Activated CD4-positive, alpha-beta T cell treated with anti-CD3 and anti-CD28 coated beads, Interleukin-2, amount 50 U/mL, for 48 hours (primary cell): ENCODE measurements at places on chromosomes 7 and 10.
A peak's percentile ranks its signal among the peaks of the same experiment; 100 is the strongest.

GRCh38 chr10:15113766-15114165 is 16.6 kb downstream of the RPP38 start:
- DNase-seq, result no peak

GRCh38 chr10:32149252-32149955 is 93.2 kb upstream of the KIF5B start:
- DNase-seq, result peak; percentile 43

DNA sequence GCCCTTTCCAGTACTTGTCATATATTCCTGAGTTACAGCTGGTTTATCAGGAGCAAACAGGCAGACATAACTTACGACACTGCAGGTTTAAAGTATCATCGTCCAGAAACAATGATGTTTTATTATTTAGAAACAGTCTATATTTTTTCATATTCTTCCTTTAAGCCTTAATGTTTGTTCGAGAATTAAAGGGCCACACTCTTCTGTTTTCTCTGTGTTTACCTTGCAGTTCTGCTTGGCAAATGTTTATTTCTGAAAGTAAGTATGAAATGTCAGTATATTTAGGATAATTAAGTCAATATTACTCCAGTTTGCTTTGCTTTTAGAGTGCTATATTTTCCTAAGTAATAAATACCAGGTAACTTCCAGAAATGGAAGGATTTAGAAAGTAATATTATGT is 115.1 kb downstream of the VTI1A start:
- DNase-seq, result no peak

- DNase-seq, result no peak
Observed at GRCh38 chr10:101132636-101133473, 1.8 kb downstream of the TLX1 start.

DNA sequence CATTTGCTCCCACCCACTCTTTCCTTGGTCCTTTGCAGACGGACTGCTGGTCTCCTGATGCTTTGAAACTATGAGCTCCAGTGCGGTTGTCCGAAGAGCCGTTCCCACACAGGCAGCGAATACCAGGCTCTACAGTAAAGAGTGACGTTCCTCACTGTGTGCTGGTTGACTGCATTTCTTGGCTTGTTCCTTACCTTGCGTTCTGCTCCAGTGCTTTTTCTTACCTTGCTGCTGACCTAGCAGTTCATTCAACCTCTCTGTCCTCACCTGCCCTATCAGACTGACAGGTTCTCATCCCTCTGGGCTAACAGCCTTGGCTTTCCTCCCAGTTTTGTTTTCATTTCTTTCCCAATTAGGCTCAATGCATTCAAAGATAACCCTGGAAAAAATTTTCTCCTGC is 214.8 kb downstream of the TMEM178B start:
- no peak for DNase-seq

- no peak for DNase-seq
Observed at GRCh38 chr7:71612911-71613310, 481.0 kb downstream of the GALNT17 start.

DNA sequence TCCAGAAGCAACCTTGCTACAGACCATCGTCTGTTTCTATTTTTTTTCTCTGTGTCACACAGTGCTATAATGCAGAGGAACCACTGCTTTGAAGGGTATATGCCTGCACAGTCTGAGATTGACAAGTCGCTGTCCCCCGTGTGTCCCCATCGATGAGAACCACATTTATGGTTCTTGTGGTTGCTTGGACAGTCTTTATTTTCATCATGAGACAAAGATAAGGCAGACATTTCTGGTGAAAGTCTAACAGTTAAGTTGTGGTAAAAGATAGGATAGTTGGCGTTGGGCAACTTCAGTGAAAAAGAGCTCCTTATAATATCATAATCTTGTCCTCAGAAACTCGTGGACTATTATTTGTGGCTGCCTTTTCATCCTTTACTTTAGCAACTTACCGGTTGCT is 6.3 kb upstream of the AKR1E2 start:
- no peak for DNase-seq

DNA sequence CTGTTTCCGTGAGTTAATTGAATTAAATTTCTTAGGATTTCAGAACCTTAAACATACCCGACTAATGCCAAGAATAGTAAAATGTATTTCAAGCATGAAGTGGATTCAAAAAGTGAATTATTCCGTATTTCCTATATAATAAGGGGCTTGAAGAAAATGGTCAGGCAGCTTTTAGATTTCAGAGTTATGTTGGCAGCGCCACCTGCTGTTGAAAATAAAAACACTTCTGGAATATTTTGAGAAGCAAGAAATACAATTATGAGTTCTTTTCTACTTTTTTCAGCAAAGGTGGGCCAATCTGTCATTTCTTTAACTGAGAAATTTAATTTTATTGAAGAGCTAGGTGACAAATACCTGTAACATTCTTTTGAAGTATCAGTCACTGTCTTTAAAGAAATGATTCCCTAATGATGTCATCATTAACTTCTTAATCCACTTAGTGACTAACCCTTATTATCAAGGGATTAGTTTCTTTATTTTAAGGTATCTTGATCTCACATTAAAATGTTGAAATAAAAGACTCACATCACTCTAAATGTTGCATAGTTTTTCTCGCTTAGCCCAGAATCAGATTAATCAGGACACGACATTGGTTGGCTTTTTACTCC is 36.6 kb upstream of the AGR3 start:
- DNase-seq, result no peak

DNA sequence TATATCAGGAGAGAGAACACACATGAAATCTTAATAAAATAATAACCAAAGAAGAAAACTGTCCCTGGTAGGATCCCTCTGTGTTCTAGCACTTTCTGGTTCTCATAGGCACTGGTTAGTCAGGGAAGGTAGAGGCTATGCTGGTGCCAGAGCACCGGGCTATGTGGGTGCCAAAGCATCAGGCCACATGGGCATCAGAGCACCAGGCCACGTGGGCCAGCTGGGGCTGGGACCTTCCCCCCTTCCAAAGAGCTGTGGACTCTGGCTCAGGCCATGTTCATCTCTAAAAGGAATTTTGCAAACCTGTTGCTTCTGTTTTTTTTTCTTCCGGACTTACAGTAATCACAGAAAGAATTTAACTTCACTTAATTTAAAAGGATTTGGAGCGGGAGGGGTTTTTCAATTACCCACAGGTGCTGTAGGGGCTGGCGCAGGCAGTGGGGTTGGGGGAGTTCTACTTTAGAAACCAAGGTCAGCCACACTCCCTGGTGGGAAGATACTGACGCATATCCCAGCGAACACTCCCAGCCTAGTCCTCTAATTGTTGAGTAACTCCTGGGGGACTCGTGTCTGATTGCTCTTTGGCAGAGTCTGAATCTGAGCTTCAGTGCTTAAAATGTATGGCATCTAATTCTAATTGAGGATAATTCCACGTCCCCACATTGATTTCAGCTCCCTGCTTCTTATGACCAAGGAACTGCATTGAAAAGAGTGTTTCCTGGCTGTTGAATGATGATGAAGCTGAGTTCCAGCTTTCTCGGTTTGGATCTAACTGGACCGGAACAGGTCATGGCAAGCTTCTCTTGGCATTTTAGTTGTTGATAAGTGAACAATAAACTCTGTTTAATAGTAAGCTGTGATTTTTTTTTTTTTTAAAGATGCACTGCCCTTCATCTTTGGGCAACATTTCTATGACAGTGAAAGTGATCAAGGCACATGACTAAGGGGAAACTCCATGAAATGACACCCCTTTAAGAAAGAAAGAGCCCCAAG is 110.7 kb upstream of the FZD8 start:
- DNase-seq, result no peak

GRCh38 chr10:3848005-3848774 is 63.2 kb upstream of the KLF6 start:
- DNase-seq, result no peak

GRCh38 chr7:28705350-28705749 is 252.8 kb downstream of the TRIL start:
- no peak for DNase-seq

GRCh38 chr7:28093623-28094232 is 86.9 kb downstream of the JAZF1 start:
- peak; percentile 77 for DNase-seq

- no peak for DNase-seq
Observed at GRCh38 chr7:66202441-66202840, 2.7 kb upstream of the TPST1 start.

- DNase-seq, result no peak
Observed at GRCh38 chr10:122655524-122656307, 43.9 kb downstream of the C10orf120 start.

GRCh38 chr10:69729326-69730048 is 72.2 kb upstream of the COL13A1 start:
- no peak for DNase-seq

GRCh38 chr7:113109718-113110117 is 8.6 kb downstream of the SMIM30 start:
- DNase-seq, result no peak

DNA sequence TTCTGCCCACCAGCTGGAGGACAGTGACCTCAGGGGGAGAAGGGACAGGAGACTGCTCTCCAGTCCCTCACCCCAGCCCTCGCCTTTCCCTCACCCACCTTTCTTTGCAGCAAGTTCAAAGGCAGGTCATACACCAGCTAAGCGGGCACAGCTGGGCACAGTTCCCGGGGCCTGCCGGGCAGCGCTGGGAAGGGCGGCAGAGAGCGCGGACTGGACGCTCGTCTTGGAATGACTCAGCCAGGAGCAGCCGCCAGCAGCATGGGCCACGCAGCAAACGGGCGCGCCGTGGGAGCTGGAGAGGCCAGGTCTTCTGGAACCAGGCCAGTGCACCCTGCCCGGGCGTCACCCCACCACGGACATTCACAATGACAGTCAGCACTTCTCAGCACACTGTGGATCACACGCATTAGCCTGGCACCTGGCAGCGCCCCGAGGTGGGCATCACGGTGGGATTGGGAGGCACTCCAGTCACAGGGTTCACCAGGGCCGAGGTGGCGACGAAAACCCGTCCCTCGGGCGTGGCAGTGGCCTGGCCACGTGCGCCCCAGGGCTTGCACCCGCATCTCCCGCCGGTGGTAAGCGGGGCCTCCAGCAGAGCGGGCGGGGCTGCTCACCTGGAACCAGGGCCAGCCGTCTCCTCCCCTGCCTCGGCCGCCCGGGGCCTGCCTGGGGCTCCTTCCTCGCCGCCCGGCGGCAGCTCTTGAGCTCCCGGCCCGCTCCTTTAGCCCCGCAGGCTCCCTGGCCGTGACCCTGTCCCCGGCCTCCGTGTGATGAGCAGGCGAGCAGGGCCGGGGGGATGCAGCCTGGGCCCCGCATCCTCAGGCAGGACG is 29.0 kb upstream of the WDFY4 start:
- no peak for DNase-seq

GRCh38 chr7:133310232-133310862 is 57.5 kb downstream of the EXOC4 start:
- no peak for DNase-seq

DNA sequence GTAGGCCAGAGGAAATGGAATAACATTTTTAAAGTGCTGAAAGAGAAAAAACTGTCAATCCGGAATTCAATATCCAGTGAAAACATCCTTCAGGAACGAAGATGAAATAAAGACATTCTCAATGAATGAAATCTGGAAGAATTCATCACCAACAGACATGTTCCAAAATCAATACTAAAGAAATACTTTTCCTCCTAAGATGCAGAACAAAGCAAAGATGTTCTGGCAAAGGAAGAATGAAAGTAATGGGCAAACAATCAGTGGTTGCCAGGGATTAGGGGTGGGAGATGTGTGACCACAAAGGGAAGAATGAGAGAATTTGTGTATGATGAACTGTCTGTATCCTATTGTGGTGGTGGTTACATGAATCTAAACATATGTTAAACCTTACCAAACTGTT is 52.8 kb upstream of the EEPD1 start:
- DNase-seq, result no peak

- DNase-seq, result no peak
Observed at GRCh38 chr10:12980102-12980661, 21.3 kb downstream of the CCDC3 start.

GRCh38 chr10:132310701-132311337 is 3.1 kb upstream of the STK32C start:
- DNase-seq, result no peak

DNA sequence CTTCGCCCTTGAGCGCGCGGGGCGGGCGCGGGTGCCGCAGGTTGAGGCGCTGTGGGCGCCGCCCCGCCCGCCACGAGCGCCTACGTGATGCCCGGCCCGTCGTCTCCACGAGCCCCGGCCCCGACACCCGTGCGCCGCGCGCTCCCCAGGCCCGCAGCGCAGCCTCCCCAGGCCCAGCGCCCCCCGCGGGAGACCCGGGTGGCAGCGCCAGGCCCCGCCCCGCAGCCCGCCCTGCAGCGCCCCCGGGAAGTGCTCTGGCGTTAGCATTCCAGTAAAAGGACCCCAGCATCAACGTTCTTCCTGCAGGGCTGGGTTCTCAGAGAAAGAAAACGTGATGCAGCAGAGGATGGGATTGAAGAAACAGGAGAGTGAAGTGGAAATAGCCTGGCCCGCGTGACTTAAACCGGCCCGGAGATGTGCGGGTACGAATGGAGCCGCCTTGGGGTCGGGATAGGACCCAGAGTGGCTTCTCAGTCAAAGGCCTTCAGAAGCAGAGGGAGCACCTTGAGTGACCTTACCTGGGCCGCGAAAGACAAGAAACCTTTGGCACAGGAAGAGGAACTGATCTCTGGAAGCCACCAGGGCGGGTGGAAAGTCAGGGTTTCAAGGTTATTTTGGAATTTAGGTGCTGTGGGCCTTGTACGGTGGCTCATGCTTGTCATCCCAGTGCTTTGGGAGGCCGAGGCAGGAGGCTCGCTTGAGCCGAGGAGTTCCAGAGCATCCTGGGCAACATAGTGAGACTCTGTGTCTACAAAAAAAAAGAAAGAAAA is 1.8 kb downstream of the PFKP start:
- DNase-seq, result peak; percentile 44

- no peak for DNase-seq
Observed at GRCh38 chr7:93690021-93690420, 115.5 kb upstream of the CALCR start.
